Fibroblast of lung (primary cell): ENCODE measurements at places on chromosomes 6 and 20.
A peak's percentile ranks its signal among the peaks of the same experiment; 100 is the strongest.

DNA sequence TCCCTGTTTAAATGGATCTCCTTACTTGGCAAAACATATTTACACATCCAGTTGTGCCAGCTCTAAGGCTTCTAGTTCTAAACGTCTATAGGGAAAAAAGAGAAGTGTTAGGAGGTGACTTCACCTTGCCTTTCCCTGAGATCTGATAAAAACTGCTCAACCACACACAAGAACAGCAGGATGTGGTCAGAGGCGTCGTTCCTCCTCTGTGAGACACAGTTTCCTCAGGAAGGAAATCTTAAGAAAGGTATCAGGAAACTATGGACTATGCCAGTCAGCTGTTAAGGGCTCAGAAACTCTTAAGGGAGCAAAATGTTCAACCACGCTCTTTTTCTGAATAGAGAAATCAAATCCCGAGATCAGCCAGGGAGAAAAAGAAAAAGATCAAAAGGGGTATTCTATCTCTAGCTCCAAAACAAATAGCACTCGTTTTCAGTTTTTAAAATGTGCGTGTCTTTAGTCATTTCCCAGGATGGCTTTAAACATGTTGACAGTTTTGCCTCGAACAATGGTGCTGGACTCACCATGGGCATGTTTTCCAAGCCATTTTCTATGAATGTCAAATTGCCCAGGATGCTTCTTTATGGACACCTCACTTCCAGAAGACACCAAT, 154.5 kb downstream of the HACE1 start:
- peak; percentile 37 for DNase-seq

GRCh38 chr6:28060405-28060804, 20.0 kb upstream of the ZNF165 start:
- DNase-seq = no peak

DNA sequence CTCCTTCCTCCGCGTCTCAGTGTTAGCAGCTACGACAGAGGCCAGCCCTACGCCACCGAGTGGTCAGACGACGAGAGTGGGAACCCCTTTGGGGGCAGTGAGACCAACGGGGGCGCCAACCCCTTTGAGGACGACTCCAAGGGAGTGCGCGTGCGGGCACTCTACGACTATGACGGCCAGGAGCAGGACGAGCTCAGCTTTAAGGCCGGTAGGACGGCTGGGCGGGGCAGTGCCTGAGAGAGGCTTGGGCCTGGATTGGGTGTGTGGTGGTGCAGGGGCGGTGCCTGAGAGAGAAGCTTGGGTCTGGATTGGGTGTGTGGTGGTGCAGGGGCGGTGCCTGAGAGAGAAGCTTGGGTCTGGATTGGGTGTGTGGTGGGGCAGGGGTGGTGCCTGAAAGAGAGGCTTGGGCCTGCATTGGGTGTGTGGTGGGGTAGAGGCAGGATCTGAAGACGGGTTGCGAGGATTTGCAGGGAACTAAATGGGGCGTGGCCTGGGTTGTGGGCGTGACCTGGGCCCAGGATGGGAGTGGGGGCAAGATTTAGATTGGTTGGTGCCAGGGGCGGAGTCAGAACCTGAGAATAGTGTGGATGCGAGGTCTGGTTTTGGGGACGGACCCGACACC, 24.4 kb downstream of the SPDEF start:
- DNase-seq = peak; percentile 33

DNA sequence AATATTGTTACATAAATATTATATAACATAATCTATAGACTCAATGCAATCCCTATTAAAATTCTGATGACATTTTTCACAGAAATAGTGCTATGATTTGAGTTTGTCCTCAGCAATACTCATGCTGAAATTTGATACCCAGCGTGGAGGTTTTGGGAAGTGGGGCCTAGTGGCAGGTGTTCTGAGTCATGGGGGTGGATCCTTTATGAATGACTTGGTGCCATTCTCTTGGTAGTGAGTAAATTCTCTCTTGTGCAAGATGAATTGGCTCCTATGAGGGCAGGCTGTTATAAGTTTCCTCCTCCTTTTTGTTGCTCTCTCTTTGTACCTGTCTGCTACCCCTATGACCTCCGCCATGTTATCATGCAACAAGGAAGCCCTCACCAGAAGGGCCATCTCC, 65.8 kb downstream of the SHPRH start:
- DNase-seq = no peak

- DNase-seq = no peak
Observed at GRCh38 chr6:26367114-26367513, 2.1 kb downstream of the BTN3A2 start.

- DNase-seq = peak; percentile 57
Observed at GRCh38 chr6:73739096-73739495, 43.1 kb downstream of the CD109 start.
